ENCODE measurements at places on chromosomes 2 and 18.

GRCh38 chr2:75920859-75921551 lies 210.3 kb upstream of the GCFC2 start:
- no peak for DNase-seq

DNA sequence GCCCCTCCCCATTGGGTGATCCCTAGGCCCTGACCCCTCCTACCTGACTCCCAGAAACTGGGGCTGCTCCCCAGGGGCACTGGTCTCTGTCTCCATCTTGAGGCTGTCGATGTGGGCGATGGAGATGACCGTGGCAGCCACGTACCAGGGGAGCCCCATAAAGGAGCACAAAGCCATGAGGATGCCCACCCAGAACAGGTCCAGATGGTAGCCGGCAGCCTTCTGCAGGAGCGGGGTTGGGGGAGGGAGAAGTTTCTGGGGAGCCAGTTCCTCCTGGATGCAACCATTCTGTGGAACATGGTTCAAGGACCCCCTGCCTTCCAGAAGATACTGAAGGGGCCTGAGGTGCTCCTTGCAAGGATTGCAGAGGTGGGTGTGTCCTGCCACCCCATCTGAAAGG lies 34.0 kb downstream of the MTHFD2 start:
- no peak for DNase-seq

DNA sequence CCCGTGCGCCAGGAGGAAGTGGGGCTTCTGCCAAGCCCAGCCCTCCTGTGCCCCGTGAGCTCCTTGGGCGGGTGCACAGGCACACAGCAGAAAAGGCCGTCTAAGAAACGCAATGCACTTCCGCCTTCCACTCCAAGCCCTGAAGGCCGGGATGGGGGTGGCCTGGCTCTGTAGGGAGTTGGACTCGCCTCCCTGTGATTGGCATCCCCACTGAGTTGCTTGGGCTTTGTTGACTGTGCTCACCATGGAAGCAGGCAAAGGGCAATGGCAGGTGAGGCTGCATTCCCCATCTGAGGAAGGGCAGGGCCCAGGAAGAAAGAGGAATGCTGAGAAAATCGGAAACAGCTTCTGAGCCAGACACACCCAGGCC lies 66.8 kb downstream of the CRACDL start:
- DNase-seq = no peak

- no peak for DNase-seq
Measured at GRCh38 chr2:226548732-226549131, 250.9 kb downstream of the IRS1 start.

DNA sequence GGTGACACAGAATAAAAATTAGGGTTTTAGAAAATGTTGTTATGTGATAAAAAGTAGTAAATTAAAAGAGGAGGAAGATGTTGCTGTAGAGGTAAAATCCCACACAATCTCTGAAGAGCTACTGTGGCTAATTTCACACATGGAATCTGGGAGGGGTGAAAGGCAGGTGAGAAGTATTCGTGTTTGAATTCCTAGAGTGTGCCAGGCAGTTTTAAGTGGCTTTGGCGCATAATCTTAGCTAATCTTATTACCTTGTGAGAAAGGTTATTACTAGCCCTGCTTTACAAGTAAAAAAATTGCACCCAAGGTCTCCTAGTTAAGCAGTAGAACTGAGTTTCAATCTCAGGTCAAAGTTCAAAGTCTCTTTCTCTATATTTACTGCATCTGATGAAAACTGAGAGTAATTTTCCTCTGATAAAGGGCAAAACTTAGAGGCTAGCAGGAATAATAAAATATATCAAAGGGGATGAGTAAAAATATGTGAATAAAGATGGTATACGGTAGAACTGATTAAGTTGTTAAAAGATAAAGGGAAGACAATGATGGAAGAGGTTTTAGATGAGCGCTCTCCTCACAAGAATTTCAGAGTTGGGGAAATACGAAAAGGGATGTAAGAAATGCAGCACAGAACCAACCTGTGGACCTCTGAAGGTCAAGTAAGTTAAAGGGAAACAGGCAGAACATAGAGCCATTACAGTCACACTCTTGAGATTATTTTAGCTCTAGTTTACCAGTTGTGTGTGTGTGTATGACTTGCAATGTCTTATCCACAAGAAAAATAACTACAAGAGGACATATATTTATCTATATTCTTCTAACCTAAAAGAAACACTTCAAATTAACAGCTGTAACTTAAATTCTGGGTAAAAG lies 34.8 kb downstream of the GAREM1 start:
- no peak for DNase-seq

- DNase-seq = no peak
Measured at GRCh38 chr2:163919717-163920116, 183.9 kb upstream of the FIGN start.

DNA sequence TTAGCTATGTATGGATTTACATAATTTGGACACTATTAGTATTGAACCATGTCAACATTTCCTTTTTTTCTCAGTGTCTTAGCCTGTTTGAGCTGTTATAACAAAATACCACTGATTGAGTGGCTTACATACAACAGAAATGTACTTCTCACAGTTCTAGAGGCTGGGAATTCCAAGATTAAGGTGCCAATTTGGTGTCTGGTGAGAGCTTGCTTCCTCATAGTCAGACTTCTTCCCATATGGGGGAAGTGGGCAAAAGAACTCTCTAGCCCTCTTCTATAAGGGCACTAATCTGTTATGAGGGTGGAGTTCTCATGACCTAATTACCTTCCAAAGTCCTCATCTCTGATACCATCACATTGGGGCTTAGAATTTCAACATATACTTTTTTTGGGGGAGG lies 12.6 kb downstream of the ZNF804A start:
- DNase-seq = no peak

DNA sequence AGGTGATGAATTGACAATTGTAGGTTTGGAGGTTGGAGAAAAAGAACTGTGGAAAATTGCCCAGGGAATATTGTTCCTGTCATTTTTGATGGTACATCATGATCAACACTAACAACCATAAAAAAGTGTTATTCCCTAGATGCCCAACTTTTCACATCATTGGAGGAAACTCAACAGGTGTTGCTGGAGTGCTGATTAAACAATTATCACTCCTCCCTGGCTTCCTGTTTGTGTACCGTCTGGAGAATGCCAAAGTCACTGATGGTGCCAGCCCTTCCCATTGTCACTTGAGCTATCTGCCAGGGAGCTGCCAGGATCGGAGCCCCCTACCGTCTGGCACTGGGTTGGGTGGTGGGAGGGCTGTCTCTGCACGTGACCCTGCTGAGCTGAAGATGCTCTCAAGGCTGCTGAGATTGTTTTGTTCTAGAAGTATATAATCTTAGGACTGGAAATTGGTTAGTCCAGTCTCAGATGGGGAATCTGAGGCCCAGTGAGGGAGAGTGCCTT lies 156.9 kb downstream of the PRKCE start:
- DNase-seq = no peak
